Renal cortex interstitium (tissue), 15 donors: ENCODE measurements at places on chromosomes 13 and 19.

DNA sequence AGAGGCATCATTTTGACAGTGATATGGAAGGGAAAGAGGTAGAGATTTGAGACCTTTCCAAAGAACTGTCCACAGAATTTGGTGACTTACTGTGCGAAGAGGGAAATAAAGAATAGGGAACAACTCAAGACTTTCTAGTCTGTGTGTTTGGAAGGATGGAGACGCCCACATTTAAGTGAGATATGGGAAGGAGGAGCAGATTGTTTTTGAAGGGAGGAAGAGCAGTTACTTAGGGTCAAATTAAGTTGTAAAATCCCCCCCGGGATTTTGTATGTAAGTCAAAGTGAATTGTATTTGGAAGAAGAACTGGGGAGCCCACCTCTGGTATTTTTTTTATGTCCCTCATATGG, 1.2 kb downstream of the USPL1 start:
- no peak for DNase-seq

- DNase-seq: no peak
Measured at GRCh38 chr13:28179974-28180373, 41.6 kb downstream of the PAN3 start.

- DNase-seq: no peak
Measured at GRCh38 chr19:709965-710571, 1.3 kb downstream of the PALM start.

GRCh38 chr13:24134757-24135156, 25.8 kb upstream of the SPATA13 start:
- no peak for DNase-seq

- no peak for DNase-seq
Measured at GRCh38 chr13:97502181-97502580, 68.2 kb downstream of the RAP2A start.

- no peak for DNase-seq
Measured at GRCh38 chr13:30216111-30216510, 91.2 kb downstream of the KATNAL1 start.

DNA sequence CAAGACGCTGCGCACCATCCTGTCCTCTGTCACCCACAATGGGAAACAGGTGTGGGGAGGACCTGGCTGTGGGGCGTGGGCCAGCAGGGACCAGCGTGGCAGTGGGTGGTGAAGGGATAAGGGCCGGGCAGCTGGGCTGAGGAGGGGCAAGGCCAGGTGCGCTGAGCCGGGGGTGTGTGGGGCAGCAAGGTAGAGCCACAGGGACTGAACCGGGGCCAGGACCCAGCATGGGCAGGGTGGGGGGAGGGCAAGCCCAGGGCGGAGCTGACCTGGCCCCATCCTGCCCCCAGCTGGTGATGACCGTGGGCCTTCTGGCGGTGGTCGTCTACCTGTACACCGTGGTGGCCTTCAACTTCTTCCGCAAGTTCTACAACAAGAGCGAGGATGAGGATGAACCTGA, 37.7 kb downstream of the MAP4K1 start:
- no peak for DNase-seq

- no peak for DNase-seq
Measured at GRCh38 chr19:338421-338820, 6.2 kb downstream of the MIER2 start.

- no peak for DNase-seq
Measured at GRCh38 chr13:90502153-90502552, 845.3 kb upstream of the MIR17HG start.

DNA sequence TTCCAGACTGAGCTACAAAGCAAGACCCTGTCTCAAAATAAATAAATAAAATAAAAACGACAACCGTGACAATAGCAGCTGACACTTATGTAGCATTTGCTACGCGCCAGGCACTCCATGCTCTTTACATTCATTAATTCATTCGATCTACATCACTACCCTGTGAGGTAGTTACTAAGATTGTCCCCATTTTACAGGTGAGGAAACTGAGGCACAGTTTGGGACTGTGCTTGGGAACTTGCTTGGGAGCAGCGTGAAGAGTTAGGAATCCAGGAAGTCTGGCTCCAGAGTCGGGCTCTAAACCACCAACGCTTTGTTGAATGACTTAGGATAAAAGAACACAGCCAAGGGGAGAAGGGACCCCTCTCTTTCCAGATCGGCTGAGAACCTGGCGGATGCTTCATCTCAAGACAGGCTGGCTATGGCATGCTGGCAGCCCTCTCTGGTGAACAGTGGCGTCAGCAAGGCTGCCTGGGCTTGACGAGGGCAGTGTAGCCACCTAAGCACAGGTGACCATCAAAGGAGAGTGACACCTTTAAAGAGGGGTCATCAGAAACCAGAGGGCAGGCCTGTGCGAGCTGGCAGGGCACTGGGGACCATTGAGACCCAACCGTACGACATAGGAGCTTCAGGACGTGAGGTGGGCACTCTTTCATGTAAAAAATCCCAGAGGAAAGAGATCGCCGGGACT, 591 bp downstream of the DOHH start:
- DNase-seq: no peak

DNA sequence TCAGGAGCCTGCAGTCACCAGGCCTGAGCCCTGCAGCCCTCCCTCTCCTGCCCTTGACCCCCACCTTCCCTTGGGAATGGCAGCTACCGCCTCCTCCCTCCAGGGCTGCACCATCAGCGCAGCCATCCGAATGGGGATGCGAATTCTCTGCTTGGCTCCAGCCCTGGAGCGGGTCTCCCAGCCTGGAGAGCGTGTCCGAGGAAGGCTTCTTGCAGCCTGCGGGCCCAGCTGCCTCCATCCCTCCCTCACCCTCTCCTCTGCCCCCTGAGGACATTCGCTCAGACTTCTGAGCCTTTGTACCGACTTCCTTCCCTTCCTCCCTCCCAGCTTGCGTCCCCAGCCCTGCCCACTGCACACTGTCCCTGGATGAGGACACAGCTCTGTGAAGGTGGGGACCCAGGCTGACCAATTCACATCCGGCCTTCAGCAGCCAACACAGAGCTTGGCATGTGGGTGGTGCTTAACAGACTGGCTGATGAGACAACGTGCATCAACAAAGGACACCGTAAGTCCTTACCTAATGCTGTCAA, 6.0 kb upstream of the NKPD1 start:
- no peak for DNase-seq

- DNase-seq: no peak
Measured at GRCh38 chr13:64912141-64912540, 2318.0 kb downstream of the PCDH9 start.
